ENCODE measurements at places on chromosomes 7 and 10.
A peak's percentile ranks its signal among the peaks of the same experiment; 100 is the strongest.

DNA sequence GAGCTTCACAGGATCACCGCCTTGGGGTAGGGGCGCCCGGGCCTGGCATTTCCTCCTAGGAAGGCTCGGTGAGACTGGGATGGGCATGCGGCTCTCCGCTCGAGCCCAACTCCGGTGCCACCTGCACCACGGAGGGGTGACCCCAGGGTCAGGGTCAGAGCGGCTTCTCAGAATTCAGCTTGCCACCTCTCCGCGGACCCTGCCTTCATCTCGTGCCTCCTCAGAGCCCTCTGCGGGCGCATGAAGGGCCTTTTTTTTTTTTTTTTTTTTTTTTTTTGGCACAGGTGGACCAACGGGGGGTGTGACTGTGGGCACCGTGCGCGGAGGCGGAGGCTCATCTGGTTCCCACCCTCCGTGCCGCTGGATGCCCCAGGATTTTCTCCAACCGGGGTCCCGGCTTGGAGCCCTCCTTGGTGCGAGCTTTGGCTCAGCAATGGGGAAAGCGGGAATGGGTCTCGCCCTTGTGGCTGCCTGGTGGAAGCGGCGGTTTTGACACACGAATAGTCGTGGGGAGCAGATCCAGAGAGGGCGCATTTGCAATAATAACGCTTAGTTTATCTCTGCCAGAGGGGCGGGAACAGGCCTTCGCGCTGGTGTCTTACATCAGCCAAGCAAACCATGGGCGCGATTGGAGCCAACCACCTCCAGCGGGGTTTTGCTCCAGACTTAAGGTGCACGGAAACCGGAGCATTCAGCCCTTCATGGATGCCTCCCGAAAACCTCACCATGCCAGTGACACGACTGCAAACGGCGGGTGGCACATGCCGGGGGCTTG lies 5.0 kb upstream of the TNRC18 start:
- no peak for DNase-seq

DNA sequence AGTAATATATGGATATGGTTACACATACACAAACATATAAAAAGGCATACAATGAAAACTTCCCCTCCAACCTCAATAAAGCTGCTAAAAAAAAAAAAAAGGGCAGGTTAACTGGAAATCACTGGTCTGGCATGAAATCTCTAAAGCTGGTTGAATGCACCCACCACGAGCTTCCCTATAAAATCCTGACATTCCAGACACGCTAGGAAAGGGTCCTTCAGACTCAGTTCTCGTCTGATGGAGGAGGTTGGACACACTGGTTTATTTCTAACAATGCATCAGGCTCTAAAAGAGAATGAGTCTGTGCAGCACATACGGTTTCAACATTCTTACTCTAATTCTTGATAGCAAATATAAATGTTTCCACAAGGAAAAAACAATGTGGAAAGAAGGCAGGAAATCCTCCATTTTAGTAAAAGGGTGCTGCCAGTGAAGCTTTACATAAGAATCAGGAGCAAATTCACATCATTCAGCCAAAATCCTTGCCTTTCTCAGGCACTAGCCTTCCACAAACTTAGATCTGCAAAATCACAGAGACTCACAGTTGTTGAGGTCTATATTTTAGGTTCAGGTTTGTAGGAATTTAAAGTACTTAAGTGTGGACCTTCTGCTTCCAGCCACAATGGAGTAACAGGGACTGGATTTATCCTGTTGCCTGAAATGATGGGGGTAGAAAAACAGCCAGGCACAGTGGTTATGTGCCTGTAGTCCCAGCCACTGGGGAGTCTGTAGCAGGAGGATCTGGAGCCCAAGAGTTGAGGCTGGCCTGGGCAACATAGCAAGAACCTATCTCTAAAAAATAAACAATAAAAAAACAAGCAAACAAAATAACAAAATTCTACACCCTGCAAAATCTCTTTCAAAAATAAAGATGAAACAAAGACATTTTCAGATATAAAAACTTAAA lies 73.5 kb downstream of the CYTH3 start:
- no peak for DNase-seq

DNA sequence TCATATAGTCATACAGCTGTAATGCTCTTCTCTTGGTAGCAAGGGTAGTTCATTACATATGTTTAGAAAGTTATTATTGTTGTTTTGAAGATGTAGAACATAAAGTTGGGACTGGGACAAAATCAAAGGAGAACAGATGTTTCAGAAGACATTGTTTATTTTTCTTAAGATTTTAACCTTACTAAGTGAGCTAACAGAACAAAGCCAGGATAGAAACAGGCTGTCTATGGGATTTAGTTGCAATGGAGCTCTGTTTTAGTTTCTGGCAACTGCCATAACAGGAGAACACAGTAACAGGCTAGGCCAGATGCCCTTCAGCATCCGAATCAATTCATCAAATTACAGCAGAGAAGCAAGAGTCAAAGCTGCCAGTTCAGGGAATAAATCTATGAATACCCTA lies 382.4 kb downstream of the ARL4A start:
- no peak for DNase-seq

- no peak for DNase-seq
Measured at GRCh38 chr7:55275291-55276200, 89.6 kb upstream of the LANCL2 start.

DNA sequence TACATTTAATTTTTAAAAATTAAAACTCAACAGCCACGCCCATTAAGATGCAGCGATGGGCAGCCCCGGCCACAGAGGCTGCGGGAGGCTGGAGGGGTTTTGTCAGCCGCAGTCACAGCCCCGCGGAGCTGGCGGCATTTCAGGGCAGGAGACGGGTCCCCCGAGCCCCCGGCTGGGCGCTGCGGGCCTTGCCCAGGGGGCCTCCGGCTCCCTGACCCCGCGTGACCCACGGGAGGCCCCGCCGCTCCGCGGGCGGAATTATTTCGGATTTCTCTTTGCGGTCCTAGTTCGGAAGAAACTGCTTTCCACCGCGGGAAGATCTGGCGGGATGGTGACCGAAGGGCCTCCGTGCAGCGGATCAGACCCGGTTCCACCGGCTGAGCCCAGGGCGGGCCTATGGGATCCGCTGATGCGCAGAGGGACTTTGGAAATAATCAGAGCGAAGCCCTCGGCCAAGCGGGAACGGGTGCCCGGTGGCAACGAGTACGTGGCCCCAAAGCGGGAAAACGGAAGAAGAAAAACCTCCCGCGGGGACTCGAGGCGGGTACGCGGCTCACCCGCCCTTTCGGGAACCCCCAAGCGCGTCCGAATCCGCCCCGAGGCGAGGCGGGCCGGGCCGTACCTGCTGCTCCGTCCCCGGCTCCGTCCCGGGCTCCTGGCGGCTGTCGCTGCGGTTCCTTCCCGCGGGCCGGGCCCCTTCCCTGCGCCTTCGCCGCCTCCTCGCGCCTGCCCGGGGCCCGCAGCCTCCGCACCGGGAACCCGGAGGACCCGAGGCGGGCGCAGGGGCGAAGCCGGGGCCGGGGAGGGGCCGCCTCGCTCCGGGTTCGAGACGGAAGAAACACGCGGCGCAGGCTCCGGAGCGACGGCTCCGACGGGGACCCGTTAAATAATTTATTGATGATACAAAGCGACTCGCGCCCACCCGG lies 1.7 kb downstream of the NKX6-2 start:
- DNase-seq: no peak

DNA sequence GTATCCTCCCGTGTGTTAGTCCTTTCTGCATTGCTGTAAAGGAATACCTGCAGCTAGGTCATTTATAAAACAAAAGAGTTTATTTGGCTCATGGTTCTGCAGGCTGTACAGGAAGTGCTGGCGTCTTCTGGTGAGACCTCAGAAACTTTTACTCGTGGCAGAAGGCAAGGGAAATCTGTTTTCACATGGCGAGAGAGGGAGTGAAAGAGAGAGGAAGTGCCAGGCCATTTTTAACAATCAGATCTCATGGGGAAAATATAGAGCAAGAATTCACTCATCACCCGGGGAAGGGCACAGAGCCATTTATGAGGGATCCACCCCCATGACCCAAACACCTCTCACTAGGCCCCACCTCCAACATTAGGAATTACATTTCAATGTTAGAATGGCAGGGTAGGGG lies 952.2 kb downstream of the CNTNAP2 start:
- DNase-seq: no peak

DNA sequence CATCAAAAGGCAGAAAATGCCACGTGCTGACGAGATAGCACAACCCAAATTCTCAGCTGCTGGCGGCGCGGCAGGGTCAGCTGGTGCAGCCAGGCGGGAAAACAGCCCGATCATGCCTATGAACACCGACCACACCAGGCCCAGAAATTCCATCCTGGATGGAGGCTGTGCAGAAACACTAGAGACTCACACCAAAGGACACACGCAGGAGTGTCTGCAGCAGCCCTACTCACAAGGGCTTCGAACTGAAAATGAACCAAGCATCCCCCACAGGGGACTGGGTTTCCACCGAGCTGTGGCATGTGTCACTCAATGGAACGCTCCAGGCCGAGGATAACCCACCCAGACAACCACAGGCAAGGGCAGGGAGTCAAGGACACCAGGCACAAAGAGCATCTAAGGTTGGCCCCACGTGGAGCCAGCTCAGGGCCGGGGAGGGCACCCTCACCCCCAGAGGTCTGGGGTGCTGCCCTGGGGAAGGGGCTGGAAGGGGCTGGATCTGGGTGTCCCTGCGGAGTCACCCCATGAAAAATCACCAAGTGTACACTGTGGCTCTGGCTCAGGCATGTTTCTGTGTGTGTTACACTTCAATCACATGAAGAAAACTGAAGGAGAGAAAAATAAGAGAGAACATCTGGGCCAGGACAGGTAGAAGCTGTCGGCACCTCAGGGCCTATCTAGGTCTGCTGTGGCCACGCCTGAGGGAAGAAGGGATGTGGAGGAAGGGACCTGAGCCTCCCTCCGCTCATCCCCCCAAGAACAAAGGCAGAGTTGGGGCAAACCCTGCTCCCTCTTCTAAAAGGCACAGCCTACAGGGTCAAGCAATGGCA lies 33.0 kb downstream of the RASGEF1A start:
- no peak for DNase-seq

- no peak for DNase-seq
Measured at GRCh38 chr10:125709553-125710474, 9.7 kb upstream of the EDRF1 start.

DNA sequence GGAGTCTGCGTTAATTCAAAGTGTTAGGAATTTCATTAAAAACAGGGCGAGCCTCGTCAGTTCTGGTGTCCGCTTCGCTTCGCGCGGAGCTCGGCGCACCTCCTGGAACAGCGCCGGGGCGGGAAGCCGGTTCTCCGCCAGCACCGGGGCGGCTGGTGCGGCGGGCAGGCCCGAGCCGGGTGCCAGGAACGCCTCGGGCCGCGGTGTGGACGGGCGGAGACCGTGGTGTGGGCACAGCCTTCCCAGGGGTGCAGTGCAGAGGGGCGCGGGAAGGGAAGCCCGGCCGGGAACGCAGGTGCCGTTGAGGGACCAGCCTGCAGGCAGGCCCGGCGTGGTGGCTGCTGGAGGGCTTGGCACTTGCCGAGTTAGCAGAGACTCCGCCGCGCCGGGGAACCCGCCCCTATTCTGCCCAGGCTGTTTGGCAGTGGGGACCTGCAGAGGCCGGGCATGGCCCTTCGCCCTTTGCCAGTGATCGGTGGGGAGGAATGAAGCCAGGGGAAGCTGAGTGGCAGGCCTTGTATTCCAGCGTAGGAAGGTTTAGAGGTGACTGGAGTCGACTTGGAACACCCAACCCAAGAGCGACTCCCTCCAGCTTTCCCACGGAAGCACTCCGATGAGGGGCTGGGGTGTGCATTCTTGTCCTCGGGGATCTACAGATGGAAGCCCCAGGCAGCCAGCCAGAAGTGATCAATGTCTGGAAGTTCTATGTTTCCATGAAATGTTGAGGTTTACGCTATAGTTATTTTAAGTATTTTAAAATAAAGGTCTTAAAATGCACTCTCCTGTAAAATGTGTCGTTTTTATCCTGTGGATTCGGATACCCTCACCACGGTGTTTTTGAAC lies 945 bp upstream of the RHEB start:
- peak; percentile 17 for DNase-seq

- DNase-seq: no peak
Measured at GRCh38 chr7:27634671-27635493, 27.8 kb downstream of the HIBADH start.

DNA sequence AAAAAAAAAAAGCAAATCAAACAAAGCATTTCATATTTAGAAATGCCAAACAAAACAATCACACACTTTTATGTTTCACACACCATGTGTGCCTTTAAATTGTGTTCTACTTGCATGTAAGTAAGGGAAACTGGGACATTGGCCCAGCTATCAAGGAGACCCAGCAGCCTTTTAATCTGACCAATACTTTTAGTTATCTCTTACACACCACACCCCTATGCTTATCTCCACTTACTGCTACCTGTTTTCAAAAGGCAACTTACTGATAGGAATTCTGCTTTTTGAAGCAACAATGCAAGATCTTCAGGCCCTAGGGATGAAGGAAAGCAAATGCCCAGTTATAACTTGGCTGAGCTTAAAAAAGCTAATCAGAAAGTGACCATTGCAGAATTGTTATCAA lies 1244.8 kb upstream of the SORCS1 start:
- DNase-seq: no peak

DNA sequence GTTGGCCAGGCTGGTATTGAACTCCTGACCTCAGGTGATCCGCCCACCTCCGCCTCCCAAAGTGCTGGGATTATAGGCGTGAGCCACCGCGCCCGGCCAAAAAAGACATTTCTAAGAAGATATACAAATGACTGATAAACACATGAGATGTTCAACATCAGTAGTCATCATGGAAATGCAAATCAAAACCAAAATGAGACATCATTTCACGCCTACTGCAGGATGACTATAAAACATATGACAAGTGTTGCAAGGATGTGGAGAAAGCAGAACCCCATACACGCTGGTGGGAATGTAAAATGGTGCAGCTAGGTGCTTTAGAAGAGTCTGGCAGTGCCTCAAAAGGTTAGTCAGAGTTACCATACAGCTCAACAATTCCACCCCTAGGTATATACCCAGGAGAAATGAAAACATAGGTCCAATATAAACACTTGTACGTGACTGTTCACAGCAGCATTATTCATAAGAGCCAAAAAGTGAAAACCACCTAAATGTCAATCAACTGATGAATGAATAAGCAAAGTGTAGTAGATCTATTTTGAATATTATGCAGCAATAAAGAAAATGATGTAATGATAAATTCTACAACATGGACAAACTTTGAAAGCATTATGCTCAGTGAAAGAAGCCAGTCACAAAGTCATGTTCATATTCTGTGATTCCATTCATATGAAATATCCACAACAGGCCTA lies 24.5 kb downstream of the TMEM209 start:
- no peak for DNase-seq

DNA sequence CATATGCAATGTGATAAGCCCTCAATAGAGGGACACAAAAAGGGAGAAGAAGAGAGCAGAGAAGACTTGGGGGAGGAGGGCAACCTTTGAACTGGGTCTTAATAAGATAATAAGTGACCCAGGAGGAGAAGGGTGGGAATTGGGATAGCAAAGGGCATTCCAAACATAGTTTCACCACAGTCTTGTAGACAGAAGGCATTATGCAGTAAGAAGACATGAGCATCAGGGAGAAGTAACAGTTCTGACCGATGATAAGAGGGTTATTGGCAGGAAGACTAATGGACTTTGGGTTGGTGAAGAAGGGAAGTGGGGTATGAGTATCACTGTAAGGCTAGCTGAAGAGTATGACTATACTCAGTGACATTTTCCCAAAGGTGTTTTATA lies 63.6 kb downstream of the TES start:
- no peak for DNase-seq

GRCh38 chr10:90871279-90871765 lies 452 bp upstream of the RPP30 start:
- DNase-seq: no peak

- no peak for DNase-seq
Measured at GRCh38 chr10:73647875-73648651, 6.8 kb upstream of the MYOZ1 start.

- no peak for DNase-seq
Measured at GRCh38 chr7:146639291-146639690, 522.7 kb downstream of the CNTNAP2 start.

- DNase-seq: no peak
Measured at GRCh38 chr10:15931376-15931775, 71.1 kb upstream of the MINDY3 start.

Measured in stimulated activated CD4-positive, alpha-beta T cell treated with anti-CD3 and anti-CD28 coated beads, Interleukin-1b, Interleukin-23, amount 100 ng/mL, for 1 hour (primary cell).